ENCODE measurements at places on chromosomes 6 and 20.

- no peak for DNase-seq
Observed at GRCh38 chr20:47382746-47383415, 26.4 kb upstream of the ZMYND8 start.

GRCh38 chr6:93165850-93166430, 253.4 kb downstream of the EPHA7 start:
- no peak for DNase-seq

GRCh38 chr6:135567375-135568083, 70.0 kb upstream of the AHI1 start:
- no peak for DNase-seq

GRCh38 chr6:2830183-2830582, 11.5 kb downstream of the SERPINB1 start:
- no peak for DNase-seq

GRCh38 chr6:157579467-157580031, 198.6 kb downstream of the ZDHHC14 start:
- no peak for DNase-seq

- no peak for DNase-seq
Observed at GRCh38 chr6:39430446-39430845, 107.9 kb upstream of the KCNK16 start.

- no peak for DNase-seq
Observed at GRCh38 chr6:139522511-139523220, 148.2 kb upstream of the CITED2 start.

DNA sequence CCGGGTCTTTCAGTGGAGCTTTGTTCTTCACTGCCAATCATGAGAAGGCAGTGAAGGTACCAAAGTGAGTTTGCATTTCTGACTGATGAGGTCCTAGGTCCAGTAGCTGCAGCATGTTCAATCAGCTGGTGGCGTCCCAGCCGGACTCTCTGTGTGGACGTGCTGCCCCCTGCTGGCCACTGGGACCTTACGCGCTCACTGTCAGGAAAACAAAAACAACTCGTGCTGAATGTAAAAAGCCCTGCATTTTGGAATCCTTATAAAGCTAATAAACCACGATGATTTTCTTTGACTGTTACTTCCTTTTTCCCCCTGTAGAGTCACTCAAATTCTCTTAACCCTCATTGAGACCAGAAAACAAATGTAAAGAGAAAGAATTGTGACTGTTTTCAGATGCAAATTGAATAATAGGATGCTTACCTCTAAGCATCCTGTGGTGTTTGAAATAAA, 4.9 kb upstream of the CD24 start:
- DNase-seq: peak; percentile 72

GRCh38 chr6:153328194-153328593, 197.1 kb upstream of the RGS17 start:
- DNase-seq: no peak

DNA sequence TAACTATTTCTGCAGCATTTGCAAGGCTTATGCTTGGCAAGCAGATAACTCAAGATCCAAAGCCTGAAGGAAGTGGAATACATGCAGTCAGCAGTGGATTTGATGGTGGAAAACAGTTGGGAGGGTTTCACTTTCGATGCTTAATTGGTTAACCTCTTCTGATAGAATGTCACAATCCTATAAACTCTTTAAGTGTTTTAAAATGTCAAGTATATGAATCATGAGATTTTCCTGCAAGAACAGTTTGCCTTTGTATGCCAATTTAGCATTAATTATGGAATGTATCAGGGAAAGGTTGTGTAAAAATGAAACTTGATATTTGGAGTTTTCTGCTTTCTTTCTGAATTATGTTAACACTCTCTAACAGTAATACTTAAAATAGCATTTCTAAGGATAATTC, 36.6 kb downstream of the NKX2-4 start:
- DNase-seq: no peak

GRCh38 chr20:25576783-25577530, 8.4 kb downstream of the NINL start:
- DNase-seq: no peak

- DNase-seq: no peak
Observed at GRCh38 chr6:80170433-80170832, 64.0 kb downstream of the BCKDHB start.

GRCh38 chr20:10560686-10561085, 113.1 kb downstream of the JAG1 start:
- no peak for DNase-seq

DNA sequence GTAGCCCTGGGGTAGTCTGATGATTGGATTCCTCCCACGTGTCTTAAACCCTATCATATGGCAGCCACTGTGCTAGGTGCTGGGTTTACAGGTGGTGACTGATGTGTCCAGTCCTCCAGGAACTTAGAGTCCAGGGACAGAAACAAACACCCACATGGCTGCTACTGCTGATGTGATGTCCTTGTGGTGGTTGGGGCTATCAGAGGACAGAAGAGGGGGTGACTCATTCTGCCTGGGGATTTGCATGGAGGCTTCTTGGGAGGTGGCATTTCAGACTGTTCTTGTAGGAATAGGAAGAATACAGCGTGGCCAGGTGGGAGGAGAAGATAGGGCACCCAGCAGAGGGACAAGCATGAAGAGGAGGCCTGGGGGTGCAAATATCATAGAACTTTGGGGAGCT, 9.8 kb downstream of the RAET1G start:
- DNase-seq: no peak

- DNase-seq: no peak
Observed at GRCh38 chr6:137904822-137905617, 38.0 kb downstream of the TNFAIP3 start.

GRCh38 chr20:6898928-6899327, 131.4 kb downstream of the BMP2 start:
- DNase-seq: no peak

- no peak for DNase-seq
Observed at GRCh38 chr6:47044397-47044796, 2.3 kb upstream of the ADGRF1 start.

GRCh38 chr6:155317186-155317585, 2.9 kb upstream of the TFB1M start:
- DNase-seq: no peak

GRCh38 chr6:160048471-160048870, 73.1 kb upstream of the SLC22A1 start:
- no peak for DNase-seq

- DNase-seq: no peak
Observed at GRCh38 chr6:125741336-125741735, 8.1 kb upstream of the HEY2 start.

DNA sequence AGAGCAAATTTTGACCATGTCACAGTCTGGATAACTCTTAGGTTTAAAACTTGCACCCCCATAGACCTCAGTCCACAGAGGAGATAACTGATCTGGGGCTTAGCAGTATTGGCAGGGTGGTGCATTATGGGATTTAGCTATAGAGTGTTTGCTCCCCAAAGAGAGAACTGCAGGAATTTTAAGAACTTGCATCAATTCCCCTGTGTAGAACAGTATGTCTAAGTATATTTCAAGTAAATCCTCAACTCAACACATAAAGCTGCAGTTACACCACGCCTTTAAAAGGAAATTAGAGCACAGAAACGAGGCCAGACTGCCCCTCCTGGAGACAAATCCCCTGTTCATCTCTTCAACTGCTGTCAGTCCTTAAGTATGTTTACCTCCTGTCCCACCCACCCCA, 144.9 kb downstream of the TRMT11 start:
- no peak for DNase-seq

DNA sequence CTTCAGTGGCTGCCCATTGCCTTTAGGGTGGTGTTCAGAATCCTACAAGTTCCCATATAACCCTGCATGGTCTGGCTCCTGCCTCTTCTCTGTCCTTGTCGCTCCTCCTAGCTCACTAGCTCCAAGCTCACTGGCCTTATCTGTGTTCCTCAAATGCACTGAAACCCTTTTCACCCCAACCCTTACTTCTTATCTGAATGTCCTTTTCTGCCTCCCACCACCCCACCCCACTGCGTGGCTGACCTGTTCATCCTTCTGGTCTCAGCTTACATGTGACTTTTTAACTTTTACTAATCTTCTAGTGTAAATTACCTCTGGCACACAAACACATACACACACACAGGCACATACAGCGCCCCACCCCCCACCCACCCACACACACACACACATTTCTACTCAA, 41.0 kb upstream of the GLP1R start:
- DNase-seq: no peak

- DNase-seq: no peak
Observed at GRCh38 chr6:10382728-10383330, 32.0 kb downstream of the TFAP2A start.

DNA sequence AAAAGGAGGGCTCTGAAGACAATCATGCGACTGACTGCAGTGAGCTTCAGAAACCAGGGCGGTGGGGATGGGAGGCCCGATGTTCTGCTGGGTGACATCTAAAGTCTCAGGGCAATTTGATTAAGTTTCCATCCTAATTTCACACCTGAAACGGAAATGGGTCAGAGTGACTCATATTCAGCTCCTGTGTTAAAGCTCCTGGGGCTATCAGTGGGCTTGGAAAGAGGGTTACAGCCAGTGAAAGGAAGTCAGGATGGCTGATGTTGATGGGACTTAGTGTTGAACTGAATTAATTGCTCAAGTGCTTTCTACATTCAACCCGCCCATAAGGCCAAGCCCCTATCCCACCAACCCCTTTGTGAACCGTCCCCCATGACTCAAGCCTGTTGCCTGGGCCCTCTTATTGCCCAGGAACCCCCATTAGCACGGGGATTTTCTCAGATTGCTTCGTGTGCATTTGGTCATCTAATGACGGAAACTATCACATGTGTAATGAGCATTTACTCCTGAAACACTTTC, 47.1 kb upstream of the TBC1D7 start:
- DNase-seq: no peak

DNA sequence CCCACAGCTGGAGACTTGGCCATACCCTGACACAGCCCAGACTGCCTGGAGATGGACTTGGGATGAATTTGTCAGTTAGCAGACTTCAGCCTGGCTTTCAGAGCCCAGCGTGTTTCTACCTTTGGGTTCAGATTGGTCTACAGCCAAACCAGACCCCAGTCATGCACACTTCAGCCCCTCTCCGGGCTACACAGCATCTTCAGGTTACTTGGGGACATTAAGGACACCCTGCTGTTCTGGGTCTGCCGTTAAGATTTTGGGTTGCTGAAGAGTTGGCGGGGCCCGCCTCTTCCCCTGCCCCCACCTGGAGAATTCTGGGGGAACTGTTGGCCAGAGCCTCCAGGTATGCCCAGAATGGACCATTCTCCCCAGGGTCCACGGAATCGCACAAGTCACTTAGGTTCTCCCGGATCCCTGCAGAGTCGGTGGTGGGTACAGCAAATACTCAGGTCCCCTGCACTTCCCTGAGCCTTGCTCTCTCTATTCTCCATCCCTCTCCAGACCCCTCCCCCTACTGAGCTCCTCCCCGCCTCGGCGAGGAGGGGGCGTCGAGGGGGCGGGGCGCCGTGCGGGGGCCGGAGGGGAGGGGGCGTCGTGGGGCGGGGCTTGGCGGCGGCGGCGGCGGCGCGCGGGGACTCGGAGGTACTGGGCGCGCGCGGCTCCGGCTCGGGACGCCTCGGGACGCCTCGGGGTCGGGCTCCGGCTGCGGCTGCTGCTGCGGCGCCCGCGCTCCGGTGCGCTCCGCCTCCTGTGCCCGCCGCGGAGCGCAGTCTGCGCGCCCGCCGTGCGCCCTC, at the start of gene PTK7:
TSS of gene PTK7 (plus strand) at position 645 of the 794 bp plus-strand sequence. CDS start 175 bp downstream, outside the sequence.
- peak; percentile 80 for DNase-seq

DNA sequence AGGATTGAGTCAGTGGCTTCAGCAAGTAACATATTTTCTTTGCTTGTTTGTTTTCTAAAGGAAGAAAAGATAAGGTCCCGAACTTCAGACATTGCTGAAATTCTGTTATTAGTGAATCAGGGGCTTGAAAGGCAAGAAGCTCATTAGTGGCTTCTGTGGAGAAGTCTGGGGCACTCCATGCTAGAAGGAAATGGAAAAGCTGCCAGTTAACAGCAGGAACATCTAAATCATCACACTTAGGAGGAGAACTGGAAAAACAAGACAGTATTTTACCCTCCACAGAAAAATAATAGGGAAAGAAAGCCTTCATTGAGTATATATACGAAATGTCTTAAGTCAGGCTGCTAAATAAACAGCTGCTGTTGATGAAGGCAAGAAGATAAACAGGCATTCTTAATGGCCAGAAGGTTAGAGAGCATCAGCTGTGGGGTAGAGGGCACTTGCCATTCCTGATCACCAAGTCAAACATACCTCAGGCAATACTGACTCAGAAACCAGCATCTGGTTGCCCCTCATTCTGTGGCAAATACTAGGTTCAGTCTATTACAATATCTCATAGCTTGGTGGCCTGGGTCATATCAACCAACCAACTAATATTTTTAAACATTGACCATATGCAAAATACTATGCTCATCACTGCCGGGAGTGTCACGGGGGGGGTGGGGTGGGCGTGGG, 143.2 kb upstream of the TENT5A start:
- no peak for DNase-seq

DNA sequence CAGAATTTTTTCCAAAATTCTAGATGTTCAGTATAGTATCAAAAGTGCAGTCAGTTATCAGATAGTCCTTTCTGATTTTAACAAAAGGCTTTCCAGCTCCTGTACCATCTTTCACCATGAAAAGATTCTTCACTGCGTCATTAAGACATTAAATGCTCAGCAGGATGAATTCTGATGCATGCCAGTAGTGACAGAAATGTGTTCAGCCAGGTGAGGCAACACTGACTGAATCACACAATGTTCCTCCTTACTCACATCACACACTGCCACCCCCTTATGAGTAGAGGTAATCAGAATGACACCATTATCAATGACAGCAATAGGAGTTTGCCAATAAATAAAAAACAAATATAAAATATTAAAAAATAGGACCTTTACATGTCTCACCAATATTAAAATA, 426.6 kb upstream of the PLCB4 start:
- DNase-seq: no peak

DNA sequence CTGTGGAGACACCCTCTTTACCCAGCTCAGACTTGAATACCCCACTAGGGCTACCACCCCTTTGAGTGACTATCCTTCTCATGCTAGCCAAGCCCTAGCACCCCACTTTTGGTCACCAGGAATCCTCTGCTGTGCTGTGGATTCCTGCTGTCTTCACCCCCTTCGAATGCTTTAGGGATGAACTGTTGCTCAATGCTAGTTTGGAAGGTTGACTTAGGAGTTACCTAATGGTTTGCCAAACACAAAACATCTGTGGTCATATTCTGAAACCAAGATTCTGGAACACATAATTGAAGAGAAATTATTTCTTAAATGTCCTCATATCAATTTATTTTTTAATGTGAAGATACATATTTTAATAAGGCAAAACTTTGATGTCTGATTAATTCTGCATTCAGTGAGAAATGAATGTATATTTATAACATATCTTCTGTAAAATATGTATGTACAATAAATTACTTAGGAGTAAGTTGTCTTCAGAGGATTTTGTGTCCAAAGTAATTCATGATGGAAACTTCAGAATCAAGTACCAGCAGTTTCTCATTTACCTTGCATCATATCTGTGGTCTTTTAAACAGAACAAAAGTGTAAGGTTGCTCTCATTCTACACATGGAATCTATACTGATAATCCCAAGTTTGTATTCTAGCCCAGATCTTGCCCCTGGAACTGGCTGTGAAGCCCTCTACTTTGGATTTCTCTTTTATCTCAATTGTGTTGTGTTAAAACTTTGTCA, 46.9 kb downstream of the TMEM200A start:
- DNase-seq: no peak
